Cardiac septum (tissue), 1 donor: ENCODE measurements at places on chromosomes 3 and 15. TPM values are rescaled to one million over a fixed set of nuclear protein-coding genes. Genes with fewer than 3 reads are reported as not detected.

- DNase-seq: no peak
Observed at GRCh38 chr3:136839556-136839931, 20.6 kb downstream of the SLC35G2 start.

- DNase-seq: no peak
Observed at GRCh38 chr15:35784745-35785144, 238.8 kb upstream of the DPH6 start.

DNA sequence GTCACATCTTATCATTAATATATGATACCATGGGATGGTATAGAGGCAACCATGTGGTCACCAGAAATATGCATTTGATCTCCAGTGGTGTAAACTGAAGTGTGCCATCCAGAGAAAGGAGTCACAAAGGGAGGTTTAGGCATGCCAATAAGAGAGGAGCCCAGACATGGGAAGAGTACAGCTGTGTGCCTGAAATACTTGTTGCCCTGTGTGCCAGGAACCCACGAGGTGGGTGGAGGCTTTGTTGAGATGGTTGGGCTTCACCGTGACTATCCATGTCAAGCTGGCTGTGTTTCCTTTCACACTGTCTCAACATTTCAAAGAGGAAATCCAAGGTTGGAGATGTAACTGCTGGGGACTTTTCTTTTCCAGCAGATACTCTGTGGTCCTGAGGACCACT is 43.5 kb downstream of the CACNA2D3 start:
- DNase-seq: no peak

- no peak for DNase-seq
Observed at GRCh38 chr15:39554746-39555387, 26.0 kb upstream of the THBS1 start.

The STXBP5L gene
- total RNA-seq: not detected

DNA sequence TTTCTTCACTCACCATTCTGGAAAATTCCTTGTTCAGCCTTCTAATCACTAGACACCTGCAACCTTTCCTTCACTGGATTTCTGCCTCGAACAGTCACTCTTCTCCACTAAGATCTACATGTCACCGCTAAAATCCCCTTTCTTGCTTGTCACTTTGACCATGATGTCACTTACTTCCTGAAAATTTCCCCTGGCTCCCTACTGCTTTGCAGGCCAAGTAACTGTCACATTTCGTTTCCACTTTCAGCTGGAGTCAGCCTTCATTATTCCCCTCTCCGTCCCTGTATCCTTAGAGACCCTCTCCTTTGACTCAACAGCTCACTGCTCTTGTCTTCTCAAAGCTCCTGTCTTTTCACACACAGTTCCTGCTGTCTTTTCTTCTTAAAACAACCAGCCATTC is 15.9 kb downstream of the CHL1 start:
- DNase-seq: no peak

DNA sequence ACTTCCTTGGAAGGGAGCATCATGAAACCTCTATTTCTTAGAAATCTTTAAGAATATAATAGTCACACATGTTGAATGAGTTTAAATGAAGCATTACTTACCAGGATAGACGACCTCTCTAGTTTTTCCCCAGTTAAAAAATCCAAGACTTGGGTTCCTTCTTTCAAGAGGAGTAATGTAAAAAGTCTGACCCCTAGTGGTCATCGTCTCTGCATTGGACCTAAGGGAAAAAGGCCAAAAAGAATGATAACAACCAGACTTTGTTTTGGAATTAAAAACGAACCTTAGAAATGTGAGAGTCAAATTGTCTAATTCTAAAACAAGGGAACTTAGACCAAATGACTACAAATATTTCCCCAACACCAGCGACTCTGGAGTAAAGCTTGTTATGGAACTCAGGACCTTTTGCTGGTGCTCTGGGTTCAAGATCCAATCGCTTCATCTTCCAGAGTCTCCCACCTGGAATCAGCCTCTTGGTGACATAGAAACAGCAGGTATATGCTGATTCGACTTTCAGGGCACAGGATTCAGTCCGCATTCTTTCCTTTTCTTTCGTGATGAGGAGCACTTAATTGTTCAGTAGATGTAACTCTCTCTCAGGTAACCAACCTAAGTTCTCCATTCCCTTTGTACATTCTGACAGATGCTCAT is 214.8 kb upstream of the TPRG1 start:
- no peak for DNase-seq

DNA sequence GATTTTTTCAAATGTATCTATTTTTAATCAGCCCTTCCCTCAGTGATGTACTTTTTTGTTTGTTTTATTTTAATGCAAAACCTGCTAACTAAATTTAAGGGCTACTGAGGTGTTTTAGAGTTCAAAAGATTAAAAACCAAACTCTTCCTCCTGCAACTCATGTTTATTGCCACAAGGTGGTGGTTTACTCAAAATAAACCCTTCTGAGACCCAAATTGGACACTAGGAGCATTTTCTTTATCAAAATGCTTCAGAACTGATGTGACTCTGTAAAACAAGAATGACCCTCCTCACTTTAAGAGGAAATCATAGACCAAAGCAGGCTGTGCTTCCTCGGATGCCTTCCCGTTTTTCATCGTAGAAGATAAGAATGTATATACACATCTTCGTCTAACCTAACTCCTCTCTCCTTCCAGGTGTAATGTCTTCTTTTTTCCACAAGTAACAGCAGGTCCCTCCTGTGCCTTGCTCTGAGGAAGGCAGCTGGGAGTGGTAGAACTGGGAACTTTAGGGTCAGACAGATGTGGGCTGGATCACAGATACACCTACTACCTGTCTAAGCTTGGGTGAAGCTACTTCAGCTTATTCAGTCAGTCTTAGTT is 2.9 kb upstream of the NME9 start:
- DNase-seq: no peak

DNA sequence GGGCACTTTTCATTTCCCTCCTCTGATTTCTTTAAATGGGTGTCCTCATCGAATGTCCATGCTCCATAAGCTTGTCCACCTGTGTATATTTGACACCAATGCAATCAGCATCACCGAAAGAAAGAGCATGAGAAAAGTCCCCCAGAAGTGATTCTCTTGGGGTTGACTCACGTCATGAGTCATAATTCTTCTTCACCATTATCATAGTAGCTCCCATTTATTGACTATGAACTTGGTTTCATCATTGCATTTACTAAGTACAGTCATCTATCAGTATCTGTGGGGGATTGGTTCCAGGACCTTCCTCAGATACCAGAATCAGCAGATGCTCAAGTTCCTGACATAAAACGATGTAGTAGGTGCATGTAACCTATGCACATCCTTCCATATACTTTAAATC is 372.5 kb upstream of the CFAP20DC start:
- no peak for DNase-seq
